ENCODE measurements at places on chromosomes 5 and 9.

DNA sequence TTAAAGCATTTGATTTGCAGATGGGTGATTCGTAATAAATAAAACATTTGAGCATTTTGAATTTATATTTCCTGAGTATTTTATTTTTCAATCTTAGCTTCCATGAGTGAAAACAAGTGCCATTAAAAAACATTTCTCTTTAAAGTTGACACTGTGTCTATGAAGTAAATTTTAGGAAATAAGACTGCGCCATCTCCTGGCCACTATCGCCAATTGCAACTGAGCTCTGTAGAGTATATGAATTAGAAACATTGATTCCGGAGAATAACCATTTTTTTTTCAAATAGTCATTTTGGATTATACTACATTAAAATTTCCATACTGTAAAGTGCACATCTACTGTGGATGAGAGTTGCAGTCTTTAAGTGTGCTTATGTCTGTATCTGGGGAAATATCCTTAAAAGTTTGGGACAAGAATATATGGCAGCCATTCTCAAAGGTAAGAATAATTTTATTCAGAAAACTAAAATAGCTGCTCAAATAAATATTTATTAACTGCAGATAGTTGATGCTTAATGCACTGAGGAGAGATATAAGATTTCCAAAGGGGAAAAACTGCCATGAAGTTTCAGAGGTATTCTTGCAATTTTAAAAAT lies 5.9 kb downstream of the DMRTA1 start:
- peak; percentile 29 for DNase-seq

DNA sequence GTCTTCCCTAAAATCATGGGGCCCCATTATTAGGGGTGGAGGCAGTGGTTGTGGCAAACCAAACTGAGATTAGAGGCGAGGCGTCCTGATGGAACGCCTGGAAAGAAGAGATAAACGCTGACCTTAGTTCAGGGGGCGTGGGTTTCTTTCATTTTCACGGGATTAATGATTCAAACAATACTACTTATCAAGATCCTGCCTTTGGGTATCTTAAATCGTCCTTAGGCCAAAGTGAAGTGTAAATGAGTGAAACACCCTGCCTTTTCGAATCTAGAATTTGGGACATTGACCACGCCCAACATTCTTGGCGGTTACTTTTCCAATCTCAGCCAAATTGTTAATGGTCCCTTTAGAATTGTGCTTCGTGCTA lies 1.0 kb upstream of the UBTD2 start:
- no peak for DNase-seq

- DNase-seq, result no peak
Measured at GRCh38 chr5:52817818-52818217, 30.1 kb downstream of the ITGA1 start.

DNA sequence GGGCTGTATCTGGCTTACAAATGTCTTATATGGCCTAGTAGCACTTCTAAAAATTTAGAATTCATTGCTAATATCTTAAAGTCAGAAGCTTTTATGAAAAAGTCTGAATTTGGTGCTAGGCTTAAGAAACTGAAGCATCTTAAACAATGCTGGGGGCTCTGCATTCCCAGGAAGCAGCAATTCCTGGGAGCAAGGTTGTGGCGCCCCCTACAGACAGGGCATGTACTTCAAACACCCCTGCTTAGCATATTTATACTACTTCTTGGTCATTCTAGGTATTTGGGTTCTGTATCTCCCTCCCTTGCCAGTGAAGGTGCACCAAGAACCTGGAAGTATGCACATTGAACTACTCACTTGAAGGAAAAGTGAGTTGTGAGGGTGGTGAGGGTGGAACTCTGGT lies 64.6 kb upstream of the GRIA1 start:
- DNase-seq, result no peak

DNA sequence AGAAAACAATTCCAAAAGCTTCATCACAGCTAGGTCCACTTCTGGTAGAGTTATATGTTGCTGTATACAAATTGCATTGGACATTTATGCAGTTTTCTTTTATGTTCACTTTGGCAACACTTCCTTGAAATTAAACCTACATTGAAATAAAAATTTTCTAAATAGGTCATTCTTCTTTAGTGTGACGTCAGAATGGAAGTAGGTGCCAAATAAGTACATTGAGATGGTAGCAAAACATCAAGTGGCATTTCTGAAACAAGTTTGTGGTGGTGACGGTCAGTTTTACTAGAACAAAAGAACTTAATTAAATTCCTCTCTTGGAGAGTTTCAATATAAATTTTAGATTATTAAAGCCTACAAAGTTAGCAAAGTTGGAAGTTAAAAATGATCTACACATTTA lies 895.1 kb downstream of the CDH9 start:
- DNase-seq, result no peak

DNA sequence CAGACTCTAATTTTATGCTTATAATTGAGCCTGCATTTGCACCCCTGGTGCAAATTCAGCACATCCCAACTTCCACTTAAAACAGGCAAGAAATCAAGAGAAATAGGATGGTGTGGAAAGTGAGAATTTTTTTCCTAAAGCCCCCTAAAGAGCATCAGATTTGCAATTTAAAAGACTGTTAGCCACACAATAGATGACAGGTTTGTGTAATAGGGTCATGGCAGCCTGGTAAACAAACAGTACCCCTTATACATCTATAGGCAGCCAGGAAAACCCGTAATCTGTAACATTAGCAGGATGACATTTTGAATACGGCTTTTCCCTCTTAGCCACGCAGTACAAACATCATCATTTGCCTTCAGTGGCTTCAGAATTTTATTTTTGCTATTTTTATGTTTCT lies 17.2 kb downstream of the EBF1 start:
- DNase-seq, result no peak

- DNase-seq, result no peak
Measured at GRCh38 chr5:116032094-116032517, at the start of gene ARL14EPL. TSS of gene ARL14EPL (plus strand) at chr5:116032472. CDS start at chr5:116051466, 18,994 bp downstream.

DNA sequence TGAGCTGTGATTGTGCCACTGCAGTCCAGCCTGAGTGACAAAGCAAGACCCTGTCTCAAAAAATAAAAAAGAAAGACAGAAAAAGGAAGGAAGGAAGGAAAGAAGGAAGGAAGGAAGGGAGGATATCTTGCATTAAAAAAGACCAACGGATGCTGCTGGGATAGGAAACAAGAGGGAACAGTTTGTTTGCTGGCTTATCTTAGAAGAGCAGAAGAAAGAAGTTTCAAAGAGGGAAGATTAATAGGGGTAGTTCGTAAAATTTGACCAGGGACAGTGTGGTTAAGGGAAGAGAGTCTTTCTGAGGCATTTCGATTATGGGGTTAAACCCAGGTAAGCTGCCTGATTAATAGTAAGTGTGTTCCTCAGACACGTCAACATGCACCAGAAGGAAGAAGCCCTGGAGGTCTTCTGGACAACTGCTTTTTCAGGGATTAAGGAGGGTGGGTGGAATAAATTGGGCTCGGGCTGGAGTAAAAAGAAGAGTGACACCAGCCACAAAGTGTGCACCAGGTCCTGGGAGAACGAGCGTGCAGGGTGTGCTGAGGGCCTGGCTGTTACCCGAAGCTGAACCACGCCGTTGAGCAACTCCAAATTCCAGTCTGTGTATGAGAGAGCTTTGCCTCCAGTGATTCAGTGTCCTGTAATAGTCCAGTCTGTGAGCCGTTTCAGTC lies 24.8 kb downstream of the FYB1 start:
- DNase-seq, result no peak

- no peak for DNase-seq
Measured at GRCh38 chr5:68459093-68459809, 243.7 kb downstream of the PIK3R1 start.

GRCh38 chr5:113218200-113218599 lies 216.6 kb downstream of the TSSK1B start:
- DNase-seq, result no peak

- no peak for DNase-seq
Measured at GRCh38 chr5:38650540-38650939, 94.1 kb upstream of the LIFR start.

DNA sequence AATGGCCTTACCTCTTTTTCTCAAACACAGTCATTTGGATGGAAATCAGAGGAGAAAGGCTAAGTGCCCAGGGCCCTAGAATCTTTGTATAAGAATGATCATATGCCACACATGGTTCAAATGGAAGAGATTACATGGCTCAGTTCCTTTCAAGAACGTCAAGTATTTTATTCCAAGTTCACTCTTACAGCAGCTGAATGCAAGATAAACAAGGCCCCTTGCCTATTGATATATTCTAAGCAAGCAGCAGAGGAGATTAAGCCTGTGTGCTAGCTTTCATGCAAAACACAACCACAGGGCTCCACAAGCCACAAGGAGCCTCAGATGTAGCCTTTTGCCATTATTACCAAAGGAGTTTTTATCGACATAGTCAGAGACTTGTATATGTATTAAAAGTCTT lies 55.3 kb upstream of the SLCO6A1 start:
- DNase-seq, result no peak

DNA sequence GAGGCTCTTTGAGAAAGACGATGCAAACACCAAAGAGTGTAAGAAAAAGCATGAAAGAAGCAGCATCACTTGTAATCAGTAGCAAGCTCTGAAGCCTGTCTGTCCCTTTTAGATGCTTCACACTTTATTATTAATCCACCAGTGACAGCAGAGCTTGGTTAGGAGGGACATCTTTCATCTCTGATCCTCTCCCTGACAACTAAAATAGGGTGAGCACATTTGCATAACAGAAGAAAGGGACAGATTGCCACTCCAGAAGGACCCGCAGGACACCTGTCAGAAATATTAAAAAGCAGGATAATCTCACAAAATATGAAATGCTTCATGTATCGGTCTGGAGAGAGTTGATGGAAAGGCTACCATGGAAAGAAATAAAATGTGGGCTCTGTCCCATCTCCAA lies 71.4 kb upstream of the MAP1B start:
- DNase-seq, result no peak

- DNase-seq, result no peak
Measured at GRCh38 chr5:134070725-134071613, 43.5 kb upstream of the TCF7 start.

GRCh38 chr9:115306865-115307264 lies 188.9 kb upstream of the TNC start:
- no peak for DNase-seq

DNA sequence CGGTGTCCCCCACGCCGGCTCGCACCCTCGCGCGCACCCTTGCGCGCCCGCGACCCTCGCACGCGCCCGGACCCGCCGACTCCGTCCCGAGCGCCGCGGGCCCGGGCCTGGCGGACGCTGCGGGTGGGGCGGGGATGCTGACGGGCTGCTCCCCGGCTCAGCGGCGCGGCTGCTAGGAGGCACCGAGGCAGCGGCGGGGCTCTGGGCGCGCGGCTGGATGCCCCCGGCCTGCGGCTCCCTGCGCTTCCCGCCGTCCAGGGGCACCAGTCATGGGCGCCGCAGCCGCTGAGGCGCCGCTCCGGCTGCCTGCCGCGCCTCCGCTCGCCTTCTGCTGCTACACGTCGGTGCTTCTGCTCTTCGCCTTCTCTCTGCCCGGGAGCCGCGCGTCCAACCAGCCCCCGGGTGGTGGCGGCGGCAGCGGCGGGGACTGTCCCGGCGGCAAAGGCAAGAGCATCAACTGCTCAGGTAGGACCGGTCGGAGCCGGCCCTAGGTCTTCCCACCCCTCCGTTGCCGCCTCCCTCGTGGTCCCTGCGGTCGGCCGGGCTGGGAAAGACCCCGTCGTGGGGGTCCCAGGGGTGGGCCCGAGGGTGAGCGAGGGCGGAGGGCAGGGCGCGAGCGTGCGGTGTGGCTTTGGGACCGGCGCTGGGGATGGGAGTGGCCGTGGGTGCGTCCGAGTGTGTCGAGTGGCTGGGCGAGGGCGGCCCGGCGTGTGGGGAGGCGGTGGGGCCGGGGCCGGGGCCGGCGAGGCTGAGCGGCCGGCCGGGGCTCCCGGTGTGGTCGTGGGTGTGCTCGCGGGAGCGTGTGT lies 530 bp downstream of the TMEFF1 start:
- DNase-seq, result no peak

- no peak for DNase-seq
Measured at GRCh38 chr5:107957051-107957450, 286.3 kb upstream of the EFNA5 start.

- no peak for DNase-seq
Measured at GRCh38 chr5:146697211-146697610, 181.2 kb upstream of the GPR151 start.

GRCh38 chr5:68458416-68459021 lies 243.0 kb downstream of the PIK3R1 start:
- DNase-seq, result no peak

DNA sequence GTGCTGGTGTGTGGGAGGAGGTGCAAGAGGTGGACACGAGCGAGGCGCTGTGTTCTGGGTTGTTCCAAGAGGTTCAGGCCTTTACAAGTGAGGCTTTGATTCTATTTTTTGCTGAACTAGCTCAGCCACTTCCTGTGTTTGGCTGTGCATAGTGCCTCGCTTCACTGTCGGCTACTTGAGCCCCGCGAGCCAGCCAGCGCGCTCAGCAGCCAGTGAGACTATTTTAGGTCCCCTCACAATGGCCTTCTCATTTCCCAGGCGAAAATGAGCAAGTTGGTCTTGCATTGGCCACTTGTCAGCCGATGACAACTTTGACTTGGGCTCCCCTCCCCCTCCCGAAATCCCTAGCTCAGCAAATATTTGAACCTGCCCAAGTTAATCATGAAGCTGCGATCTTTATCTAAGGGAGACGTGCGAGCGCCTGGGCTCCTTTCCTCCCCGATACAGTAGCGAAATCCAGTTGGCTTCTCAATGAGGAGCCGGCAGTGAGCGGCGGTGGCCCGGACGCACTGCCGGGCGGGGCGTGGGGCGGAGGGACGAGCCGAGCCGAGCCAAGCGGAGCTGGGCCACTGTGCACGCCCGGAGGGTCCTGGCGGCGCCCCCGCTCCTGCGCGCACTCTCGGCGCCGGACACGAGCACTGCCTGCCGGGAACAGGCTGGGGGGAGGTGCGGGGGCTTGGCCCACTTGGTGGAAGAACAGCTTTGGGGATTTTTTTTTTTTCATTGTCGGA lies 72.6 kb downstream of the PIK3R1 start:
- peak; percentile 70 for DNase-seq

DNA sequence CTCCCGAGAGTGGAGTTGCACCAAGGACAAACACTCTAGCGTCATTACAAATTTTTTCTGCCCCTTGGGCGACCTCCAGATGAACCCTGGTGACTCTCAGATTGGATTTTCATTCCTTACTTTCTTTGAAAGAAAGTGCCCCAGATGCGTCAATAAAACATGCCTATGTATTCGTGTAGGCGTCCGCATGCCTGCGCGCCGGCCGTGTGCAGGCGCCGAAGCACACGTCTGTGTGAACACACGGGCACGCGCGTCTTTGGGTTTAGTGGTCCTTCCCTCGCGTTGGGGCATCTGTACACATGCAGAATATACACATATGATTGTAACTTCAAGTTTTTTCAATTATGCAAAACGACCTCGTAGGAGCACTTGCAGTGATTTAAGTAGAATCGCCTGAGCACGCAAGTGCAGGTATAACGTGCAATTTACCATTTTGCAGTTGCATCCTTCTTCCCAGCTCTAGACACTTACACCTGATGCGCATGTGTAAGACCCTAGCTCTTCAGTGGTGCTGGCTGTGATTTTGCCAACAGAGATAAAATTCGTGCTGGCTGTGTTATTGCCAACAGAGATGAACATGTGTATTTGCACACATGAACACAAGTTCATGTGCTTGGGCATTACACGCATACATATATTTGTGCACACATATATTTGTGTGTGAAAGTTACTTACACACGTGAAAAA lies 1.9 kb upstream of the LHX2 start:
- DNase-seq, result no peak

GRCh38 chr9:12838546-12838945 lies 63.7 kb downstream of the LURAP1L start:
- DNase-seq, result no peak

GRCh38 chr5:40653221-40654022 lies 26.3 kb upstream of the PTGER4 start:
- no peak for DNase-seq
